ENCODE measurements at places on chromosomes 12 and 14.

DNA sequence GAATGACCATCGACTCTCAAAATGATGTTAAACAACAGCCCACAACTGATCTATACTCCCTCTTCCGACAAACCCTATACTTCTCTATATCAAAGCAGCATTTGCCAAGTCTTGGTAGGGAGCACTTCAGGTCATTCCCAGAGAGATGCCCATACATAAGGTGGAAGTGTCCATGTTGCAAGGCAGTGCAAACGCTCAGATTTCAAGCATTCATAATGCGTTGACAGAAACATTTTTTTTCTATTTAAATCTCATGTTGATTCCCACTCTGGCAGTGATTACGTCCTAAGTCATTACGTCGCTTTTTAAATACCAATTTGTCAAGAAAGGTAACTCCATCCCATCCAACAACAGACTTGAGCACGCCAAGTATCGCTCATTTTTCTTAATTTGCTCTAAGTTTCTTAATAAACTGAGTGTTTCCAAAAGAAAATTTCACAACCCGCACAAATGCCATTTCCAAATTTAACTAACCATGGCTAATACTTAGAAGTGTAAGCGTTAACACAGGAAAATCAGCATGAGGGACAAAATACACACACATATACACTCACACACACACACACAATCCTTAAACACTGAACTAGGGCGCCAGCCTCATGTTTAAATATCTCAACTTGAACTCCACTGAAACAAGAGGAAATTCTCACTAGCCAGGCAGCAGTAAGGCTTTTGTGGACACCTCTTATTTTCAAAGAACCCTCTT lies 1.1 kb downstream of the GXYLT1 start:
- DNase-seq, result peak; percentile 11

DNA sequence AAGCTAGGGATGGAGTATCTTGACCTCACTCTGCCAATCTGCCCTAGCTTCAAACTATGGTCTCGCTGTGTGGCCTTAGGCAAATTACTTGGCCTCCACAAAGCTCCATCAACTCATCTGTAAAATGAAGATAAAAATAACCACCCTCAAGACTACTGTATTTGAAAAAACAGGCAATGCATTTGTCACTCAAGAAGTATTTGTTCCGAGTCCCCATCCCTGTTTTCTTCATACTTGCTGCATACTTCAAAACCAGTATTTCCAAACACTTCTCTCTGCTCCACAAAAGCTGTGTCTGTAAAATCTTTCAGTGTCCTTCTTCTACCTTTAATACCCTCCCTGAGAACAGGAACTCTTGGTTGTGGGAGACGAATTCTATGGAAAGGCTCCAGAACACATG lies 47.9 kb downstream of the GTF2A1 start:
- DNase-seq, result no peak

- DNase-seq, result no peak
These were observed 21.3 kb upstream of the RFLNA start for GRCh38 chr12:124273630-124274029.

DNA sequence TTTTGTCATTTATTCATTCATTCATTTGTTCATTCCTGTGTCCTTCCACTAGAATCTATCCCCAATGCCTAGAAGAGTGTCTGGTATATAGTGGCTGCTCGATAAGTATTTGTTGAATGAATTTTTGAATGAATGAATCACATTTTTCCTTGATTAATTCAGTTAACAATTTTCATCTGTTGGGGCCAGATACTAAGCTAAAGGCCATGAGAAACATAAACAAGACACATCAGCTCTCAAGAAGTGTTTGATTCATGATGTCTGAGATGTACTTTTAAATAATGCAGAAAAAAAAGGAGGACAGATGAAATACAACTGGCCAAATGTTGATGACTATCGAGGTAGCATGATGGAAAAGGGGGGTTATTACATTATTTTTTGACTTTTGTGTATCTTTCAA lies 48.1 kb upstream of the TMED10 start:
- DNase-seq, result no peak

- DNase-seq, result no peak
These were observed 214.6 kb upstream of the PRKD1 start for GRCh38 chr14:30142216-30142615.

- no peak for DNase-seq
These were observed 153.4 kb downstream of the EFCAB11 start for GRCh38 chr14:89801136-89801535.

GRCh38 chr14:93788543-93789227 lies 400 bp upstream of the PRIMA1 start:
- DNase-seq, result peak; percentile 78

GRCh38 chr12:22477166-22477893 lies 67.0 kb downstream of the C2CD5 start:
- DNase-seq, result no peak

GRCh38 chr12:23049180-23049579 lies 424.2 kb downstream of the ETNK1 start:
- no peak for DNase-seq

DNA sequence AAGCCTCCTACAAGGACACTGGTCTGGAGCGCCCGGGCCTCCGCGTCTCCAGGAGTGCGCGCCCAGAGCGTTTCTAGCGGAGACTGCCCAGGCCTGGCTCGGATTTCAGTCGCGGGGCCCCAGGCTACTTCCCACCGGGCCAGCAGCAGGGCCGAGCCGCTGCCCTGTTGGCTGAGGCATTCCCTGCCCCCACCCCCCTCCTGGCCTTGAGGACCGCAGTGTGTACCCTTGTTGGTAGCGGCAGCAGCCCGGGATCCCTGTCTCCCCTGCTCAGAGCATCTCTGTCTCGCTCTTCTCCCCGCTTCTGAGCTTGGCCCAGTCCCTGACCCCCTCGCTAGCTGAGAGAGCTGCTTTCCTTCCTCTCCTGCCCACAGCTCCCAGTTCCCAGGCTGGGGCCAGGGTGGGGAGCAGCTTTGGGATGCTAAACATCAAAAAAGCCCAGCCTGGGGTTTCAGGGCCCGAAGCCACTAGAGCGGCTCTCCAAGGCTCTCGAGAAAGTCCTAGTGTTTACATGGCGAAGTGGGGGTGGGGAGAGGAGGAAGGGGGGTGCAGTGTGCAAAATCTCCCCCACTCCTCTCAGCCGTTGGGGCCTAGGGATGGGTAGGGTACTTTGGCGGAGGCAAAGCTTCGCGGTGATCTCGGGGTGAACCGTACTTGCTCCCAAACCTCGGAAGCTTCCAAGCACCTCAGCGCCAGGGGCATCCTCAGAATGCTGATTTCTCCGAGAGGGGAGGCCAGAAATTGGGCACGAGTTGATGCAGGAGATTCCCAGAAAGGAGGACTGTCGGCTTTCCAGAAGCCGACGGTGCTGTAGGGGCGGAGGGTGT lies 6.4 kb downstream of the NKX2-1 start:
- DNase-seq, result no peak

DNA sequence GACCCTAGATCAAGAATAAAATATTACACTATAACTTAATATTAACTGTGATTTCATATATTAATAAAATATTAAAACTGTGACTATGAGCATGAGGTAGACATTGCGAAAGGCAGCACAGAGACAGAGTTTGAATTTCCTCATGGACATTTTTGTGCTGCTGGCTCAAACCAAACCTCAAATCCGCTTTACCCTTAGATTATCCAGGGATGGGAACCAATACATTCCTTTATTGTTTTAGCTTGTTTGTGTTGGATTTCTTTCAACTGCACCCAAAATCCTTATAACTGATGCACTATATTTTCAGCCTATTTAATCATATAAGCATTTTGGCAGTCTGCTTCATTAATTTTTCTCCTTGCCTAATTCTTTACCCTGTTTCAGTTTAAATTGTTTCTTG lies 436.7 kb downstream of the ATP23 start:
- no peak for DNase-seq

DNA sequence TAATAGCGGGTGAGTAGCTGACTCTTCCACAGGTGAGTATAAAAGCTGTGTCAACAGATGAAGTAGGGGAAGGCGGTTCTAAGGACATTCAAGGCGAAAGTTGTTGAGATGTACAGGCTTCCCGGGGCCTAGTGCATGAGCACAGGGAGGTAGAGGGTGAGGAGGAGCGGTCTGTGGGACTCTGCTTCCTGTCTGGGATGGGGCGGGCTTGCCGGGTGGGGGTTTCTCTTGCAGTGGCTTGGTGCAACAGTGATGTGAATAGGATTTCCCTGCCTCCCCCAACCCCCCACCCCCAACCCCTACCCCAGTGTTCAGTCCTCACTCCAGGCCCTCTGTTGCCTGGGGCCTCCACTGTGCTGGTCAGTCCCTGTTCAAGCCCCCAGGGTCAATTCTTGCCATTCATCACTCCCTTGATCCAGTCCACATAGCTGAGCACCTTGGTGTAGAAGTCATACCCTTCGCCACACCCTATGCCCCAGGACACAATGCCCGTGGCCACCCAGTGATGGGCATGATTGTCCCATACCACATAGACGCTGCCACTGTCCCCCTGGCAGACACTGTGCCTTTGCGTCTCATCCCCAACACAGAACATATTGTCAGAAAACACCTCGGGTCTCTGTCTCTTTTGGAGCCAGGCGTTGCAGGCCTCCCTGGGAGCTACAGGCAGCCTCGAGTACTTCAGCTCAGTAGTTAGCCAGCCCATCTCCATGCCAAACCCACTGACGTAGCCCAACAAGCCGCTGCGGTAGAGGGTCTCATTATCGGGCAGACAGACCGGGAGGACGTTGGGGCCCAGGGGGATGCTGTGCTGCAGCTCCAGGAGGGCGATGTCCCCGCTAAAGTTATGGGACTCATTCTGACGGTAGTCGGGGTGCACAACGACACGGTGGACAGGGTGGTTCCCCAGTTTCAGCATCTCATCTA lies 4.0 kb upstream of the C1R start:
- DNase-seq, result no peak

- DNase-seq, result peak; percentile 44
These were observed 284.7 kb upstream of the PWP1 start for GRCh38 chr12:107400686-107401447.

- no peak for DNase-seq
These were observed 59.8 kb upstream of the C14orf180 start for GRCh38 chr14:104519721-104520120.

DNA sequence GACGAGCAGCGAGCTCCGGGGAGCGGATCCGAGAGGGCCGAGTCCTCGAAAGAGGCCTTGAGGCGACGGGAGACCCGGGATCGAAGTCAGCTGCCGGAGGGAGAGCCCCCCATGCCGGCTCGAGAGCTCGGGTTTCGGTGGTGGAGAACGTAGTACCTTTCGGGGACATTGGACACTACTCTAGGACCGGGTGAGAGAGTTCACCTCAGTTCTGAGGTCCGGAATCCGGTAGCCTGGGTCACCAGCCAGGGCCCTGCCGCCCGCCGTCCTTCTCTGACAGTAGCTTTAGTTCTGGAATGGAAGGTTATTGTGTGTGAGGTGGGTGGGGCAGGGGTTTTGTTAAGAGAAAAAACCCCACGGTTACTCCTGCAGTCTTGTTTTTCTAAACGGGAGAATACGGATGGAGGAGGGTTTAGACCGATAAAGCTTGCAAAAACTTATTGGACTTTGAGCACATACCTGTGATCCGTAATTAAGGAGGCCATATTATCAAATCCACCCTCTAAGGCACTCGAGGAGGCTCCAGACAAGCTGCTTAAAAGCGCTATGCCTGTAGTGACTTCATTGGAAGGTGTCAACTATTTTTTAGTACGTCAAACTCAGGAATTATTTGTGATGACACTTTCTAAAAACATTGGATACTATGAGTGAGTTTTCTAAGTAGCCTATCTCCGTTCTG lies 765 bp downstream of the SCYL2 start:
- DNase-seq, result no peak

- peak; percentile 73 for DNase-seq
These were observed 139.1 kb downstream of the SPTSSA start for GRCh38 chr14:34322940-34323418.

- DNase-seq, result no peak
These were observed 48.3 kb upstream of the BCL2L14 start for GRCh38 chr12:12022306-12022936.

GRCh38 chr14:37091651-37092050 lies 80.8 kb downstream of the SLC25A21 start:
- no peak for DNase-seq

DNA sequence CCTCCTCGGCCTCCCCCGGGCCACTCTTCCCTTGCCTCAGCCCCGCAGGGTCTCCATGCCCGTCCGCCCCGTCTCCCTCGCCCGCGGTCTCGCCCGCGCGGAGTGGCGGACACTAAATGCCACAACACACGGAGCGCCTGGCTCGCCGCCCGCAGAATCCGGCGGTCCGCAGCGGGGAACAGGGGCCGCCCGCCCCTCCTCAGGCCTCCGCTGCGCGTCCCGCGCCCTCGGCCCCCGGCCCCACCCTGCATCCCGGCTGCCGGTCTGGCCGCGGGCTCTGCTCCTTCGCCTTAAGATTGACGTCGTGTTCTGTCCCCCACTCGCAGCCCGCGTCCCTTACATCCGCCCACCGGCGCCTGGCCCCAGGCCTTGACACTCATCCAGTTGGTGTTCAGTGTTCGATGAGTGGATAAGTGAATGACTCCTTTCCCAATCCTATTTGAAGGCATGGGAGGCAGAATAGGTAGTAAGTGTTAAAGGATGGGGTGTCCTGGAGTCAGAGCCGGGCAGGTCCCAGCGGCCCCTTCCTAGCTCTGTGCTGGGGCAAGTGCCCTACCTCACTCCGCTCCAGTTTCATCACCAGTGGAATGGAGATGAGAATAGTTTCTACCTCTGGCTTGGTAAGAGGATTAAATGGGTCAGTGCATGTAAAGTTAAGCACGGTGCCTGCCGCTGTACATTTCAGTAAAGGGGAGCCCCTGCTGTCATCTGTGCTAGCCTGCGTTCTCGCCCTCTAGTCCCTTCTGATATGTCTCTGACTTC lies 622 bp downstream of the TECPR2 start:
- DNase-seq, result peak; percentile 16

- DNase-seq, result peak; percentile 73
These were observed at the start of gene VPS37B for GRCh38 chr12:122895704-122896636. Gene VPS37B (minus strand): TSS chr12:122896124. CDS start chr12:122896062, 62 bp downstream.

GRCh38 chr14:50804181-50804721 lies 26.7 kb downstream of the NIN start:
- no peak for DNase-seq

GRCh38 chr12:131785763-131786330 lies 42.3 kb upstream of the MMP17 start:
- no peak for DNase-seq

GRCh38 chr12:121930862-121931261 lies 12.5 kb downstream of the CFAP251 start:
- DNase-seq, result no peak

- DNase-seq, result no peak
These were observed 88.5 kb downstream of the GXYLT1 start for GRCh38 chr12:42056130-42056529.

DNA sequence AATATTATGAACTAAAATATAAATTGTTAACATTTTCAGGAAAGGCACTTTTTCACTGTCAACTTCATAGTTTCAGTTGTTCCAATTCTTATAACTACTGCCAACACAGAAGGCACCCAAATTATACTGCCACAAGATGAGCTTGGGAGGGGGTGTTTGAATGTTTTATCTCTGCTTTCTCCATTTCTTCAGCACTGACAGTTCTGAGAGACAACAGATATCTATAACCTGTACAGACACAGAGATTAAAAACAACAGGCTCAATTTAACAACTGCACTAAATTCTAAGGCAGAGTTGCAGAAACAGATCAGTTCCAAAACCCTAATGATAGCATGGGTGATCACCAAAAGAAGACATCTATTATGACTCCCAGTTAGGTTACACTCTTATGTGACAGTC lies 12.8 kb downstream of the SCAF11 start:
- DNase-seq, result no peak

Data from NCI-H2227 treated with DMSO at 0.1 percent for 48 hours (cell line).